ENCODE measurements at places on chromosomes 2 and 18. TPM values are rescaled to one million over a fixed set of nuclear protein-coding genes. Genes with fewer than 3 reads are reported as not detected.

The FAM228A gene
- not detected for total RNA-seq

The LIPG gene
- 36.3 TPM for total RNA-seq

The SLC9A2 gene
- total RNA-seq: not detected

The SERPINB11 gene
- total RNA-seq: not detected

DNA sequence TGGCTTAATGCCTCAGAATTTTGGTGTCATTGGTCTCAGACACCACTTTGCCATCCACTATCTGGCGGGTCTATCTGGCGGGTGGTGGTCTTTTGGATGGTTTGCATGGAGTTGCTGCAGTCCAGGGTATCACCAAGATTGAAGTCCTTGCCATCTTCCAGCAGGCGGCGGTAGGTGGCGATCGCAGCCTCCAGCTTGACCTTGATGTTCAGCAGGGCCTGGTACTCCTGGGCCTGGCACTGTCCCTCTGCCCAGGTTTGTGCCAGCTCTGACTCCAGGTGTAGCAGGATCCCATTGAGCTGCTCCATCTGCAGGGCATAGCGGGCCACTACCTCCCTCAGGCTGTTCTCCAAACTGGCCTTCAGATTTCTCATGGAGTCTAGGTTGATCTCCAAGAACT lies 188.2 kb downstream of the MEMO1 start:
- no peaks in the 10 kb centered on the region for H3K4me1 ChIP-seq
- H3K36me3 ChIP-seq: no peaks in the 10 kb centered on the region
- no peak overlapping the region for H3K27ac ChIP-seq
- no peak for DNase-seq
- H3K4me3 ChIP-seq: no peak overlapping the region

Measured in right lobe of liver (tissue), 6 donors.